ENCODE measurements at places on chromosomes 13 and 19.

- DNase-seq, result no peak
Observed at GRCh38 chr19:42521346-42522030, 6.8 kb downstream of the CEACAM1 start.

DNA sequence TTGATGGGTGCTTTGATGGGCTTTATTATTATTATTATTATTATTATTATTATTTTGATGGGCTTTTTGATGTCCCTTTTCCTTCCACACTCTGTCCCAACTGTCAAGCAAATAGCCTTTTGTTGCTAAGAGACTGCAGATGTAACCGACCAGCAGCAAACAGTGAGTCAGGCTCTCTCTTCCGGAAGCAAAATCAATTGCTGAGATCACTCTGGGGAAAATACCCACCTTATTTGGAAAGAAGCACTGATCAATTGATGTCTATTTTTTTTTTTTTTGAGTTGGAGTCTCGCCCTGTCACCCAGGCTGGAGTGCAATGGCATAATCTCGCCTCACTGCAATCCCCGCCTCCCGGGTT lies 2.9 kb downstream of the LDLR start:
- DNase-seq, result peak; percentile 75

- peak; percentile 65 for DNase-seq
Observed at GRCh38 chr13:70568571-70568970, 460.3 kb upstream of the KLHL1 start.

- DNase-seq, result no peak
Observed at GRCh38 chr19:51489113-51489512, 10.8 kb downstream of the CEACAM18 start.

- DNase-seq, result no peak
Observed at GRCh38 chr19:49536921-49537462, 9.2 kb downstream of the RCN3 start.

GRCh38 chr13:42926555-42926954 lies 65.5 kb downstream of the EPSTI1 start:
- DNase-seq, result no peak

- DNase-seq, result no peak
Observed at GRCh38 chr19:29596080-29596727, 9.9 kb upstream of the POP4 start.

DNA sequence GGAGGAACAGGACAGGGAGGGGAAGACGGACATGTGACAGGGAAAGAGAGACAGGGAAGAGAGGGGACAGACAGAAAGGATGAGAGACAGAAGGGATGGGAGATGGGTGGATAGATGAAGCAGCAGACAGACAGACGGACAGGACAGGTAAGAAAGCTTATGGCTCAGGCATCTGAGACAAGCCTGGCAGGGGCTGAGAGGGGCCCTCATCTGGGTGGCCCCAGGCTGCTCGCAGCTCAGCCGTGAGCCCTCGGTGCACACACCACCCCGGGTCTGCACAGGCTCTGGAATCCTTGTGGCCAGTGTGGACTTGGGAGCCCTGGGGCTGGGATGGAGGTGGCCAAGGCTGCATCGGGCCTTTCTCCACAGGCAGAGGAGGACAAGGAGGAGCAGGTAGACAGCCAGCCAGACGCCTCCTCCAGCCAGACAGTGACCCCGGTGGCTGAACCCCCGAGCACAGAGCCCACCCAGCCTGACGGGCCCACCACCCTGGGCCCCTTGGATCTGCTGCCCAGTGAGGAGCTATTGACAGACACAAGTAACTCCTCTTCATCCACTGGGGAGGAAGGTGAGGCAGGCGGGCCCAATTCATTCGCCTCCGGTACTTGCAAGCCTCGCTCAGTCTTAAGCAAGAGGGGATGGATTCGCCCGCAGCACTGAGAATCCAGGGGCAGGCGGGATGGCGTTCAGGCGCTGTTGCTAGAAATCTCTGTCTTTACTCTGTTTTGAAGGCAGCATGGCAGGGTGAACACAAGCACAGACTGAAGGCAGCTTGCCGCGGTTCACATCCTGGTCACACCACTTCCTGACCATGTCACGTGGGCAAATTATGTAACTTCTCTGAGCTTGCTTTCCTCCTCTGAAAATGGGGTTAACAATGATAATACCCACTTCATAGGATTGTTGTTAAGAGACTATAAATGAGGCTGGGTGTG lies 14.0 kb downstream of the GRAMD1A start:
- no peak for DNase-seq

DNA sequence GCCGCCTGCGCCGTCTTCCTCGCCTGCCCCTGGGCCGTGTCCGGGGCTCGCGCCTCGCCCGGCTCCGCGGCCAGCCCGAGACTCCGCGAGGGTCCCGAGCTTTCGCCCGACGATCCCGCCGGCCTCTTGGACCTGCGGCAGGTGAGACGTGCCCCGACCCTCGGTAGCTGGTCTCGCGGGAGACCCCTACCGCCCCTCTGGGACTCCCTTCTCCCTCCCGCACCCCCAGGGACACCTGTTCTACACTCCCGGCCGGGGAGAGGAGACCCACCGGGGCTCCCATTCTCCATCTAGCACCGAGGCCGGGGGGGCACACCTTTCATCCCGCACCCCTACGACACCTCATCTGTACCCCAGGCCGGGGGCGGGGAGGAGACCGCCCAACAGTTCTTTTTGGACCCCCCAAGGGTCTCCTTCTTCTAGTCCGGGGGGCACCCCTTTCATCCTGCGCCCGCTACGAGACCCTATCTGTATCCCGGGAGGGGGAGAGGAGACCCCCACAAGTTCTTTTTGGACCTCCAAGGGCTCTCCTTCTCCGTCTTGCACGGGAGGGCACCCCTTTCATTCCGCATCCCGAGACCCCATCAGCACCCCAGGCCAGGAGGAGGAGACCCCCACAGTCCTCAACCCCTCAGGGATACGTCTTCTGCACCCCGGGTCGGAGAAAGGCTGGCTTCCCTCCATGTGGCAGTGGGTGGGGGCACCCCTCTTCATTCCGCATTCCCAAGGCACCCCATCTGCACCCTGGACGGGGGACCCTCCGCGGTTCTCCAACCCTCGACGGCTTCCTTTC lies 533 bp downstream of the TNFSF9 start:
- no peak for DNase-seq

GRCh38 chr13:90613076-90613795 lies 734.3 kb upstream of the MIR17HG start:
- no peak for DNase-seq

GRCh38 chr13:30196025-30196424 lies 111.3 kb downstream of the KATNAL1 start:
- DNase-seq, result peak; percentile 87

- DNase-seq, result no peak
Observed at GRCh38 chr19:51120160-51120559, 4.5 kb upstream of the SIGLEC9 start.

GRCh38 chr13:77696006-77696878 lies 1.2 kb upstream of the SLAIN1 start:
- DNase-seq, result peak; percentile 21

DNA sequence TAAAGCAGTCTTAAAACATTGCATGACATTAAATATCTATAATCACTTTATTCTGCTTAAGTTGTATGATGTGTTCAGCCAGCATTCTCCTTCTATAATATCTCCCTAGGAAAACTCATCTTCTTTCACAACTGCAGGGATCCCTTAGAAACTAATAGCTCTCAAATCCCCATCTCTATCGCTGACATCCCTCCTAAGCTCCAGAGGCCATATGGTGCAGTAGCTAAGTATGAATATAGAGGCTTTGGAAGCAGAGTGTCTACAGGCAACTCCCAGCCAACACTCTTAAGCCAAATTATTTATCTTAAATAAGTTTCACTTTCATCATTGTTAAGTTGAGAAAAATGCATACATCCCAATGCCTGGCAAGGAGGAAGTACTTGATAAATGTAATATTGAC lies 349.5 kb upstream of the MIR17HG start:
- DNase-seq, result no peak

DNA sequence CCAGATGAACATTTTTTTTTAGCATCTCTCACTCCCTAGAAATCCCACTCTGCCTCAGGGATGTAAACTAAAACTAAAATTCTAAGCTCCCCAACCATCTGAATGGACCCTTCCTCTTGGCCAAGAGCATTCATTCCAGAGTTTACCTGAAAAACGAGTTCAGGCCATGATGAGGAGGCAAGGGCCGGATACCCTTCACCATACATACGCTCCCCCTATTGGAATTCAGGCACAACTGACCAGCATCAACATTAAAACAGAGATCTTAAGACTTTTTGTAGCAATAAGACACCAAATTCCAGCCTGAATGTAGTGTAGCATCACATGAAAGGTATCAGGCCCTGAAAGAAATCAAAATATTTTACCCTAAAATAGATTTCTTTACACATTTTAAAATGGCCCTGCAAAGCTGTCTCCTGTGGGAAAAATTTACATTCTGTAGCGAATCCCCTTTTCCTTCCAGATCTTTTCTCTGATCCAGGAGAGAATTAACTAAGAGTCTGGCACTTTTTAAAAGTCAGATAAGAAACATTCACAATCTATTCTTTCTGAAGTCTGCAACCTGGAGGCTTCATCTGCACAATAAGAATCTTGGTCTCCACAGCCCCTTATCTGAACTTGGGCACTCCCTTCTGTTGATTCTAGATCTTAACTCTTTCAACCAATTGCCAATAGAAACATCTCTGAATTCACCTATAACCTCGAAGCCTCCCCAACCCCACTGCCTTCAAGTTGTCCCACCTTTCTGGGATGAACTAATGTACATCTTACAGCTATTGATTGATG lies 888.5 kb downstream of the UQCRFS1 start:
- no peak for DNase-seq

- no peak for DNase-seq
Observed at GRCh38 chr13:47665043-47665442, 336.0 kb downstream of the SUCLA2 start.

- no peak for DNase-seq
Observed at GRCh38 chr13:37460166-37460565, 138.4 kb downstream of the POSTN start.

- DNase-seq, result no peak
Observed at GRCh38 chr13:49580980-49581680, 4.2 kb downstream of the RCBTB1 start.

GRCh38 chr13:75352641-75353327 lies 129.2 kb downstream of the TBC1D4 start:
- DNase-seq, result no peak

DNA sequence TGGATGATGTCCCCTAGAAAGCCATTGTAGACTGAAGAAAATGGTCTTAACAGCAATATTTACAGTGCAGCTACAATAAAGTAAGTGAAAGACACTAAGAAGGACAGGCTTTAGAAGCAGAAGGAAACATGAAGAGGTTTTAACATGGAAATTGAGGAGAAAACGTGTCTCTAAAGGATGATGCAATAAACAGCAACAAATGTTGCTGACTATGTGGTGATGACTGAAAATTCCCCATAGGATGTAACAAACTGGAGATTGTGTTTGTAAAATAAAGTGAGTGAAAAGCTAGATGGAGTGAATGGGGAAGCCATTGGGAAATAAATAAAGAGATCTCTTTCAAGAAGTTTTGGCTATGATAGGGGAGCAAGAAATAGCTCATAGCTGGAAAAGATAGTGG lies 186.7 kb upstream of the IPO5 start:
- DNase-seq, result no peak

DNA sequence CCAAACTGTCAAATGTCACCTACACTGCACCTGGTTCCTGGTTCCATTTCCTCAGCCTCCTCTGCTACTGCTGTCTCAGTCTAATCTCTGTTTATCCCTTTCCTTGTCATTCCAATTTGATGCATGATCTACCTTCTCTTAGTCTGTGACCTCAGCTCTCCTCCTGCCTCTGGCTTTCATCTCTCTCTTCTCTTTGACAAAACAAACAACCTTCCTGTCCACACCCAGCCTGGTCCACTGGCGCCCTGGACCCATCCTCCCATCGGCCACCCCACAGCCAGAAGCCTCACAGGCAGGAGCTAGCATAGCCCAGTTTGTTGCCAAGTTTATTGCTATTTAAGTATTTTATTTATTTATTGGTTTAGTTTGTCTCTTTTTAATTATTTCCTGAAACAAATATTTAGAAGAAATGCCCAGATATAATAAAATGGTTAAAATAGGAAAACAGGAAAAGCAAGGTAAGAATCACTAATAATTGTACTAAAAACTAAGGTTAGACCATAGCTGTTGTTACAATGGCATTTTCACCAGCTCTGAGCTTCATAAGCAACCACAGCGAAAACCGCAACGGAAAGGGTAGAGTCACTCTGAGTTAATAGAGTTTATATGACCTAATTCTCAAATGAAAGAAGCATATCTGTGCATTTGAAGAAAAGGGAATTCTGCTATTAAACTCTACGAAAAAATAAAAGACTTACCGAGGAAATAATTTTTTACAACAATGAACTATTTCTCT lies 68.6 kb downstream of the EFNB2 start:
- DNase-seq, result no peak

DNA sequence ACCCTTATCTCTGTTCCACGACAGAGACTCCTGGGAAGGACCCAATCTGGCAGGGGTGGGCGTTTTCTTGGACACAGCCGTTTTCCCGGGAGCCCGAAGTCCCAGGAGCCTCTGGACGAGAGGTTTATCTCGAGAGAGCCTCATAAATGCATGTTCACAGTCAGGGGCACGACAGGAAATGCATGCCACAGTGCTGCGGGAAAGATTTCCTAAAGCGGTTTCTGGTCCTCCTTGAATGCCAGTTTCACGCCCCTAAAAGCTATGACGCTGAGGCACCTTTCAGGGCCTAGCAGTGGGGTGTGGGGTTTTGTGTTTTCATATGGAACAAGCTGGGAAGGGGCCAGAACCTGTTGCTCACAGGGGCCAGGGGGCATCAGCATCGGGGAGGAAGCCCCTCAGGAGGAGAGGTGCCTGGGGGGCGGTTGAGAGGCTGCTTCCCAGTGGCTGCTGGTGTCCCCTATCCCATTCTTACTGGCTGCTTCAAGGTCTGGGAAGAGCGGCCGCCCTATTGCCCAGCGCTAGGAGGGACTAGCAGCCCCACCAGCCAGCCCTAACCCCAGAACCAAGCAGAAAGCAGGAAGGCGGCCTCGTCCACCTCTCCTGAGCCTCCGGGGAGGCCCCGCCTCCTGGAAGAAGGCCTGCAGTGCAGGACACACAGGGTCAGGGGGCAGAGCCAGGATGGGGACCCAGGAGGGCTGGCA lies 157.0 kb downstream of the KDM4B start:
- DNase-seq, result peak; percentile 13

DNA sequence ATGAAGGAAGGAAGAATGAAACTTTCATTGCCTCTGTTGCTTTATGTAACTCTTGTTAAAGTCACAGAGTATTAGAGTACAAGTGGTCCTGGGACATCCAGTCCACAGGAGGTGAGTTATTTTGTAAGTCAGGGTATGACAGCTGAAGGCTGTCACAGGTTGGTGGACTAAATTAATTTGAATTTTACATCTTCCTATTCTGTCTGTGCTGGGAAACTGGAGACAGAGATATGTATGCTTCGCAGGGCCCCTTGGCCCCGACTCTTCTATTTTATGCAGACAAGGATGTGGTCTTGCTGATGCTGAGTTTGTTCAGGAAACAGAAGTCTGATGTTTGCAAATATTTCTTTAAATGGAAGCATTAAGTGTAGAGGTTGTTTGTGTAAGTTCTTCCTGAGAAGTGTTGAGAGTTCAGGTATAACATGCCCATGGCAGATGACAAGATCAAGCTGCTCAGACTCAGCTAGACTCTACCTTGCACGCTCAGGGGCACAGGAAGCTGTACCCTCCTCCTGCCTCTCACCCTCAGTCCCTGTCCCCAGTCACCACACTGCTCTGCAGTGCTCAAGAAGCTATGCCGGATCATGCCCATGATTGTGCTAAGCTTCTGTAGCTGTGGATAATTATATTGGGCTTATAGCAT lies 23.4 kb downstream of the RASL11A start:
- DNase-seq, result no peak
